ENCODE measurements at places on chromosomes 4 and X. TPM values are rescaled to one million over a fixed set of nuclear protein-coding genes. Genes with fewer than 3 reads are reported as not detected.

CCDC158 gene
- total RNA-seq: 0.53 TPM

- DNase-seq: no peak
Measured at GRCh38 chr4:123480706-123481418, 84.3 kb downstream of the SPRY1 start.

DNA sequence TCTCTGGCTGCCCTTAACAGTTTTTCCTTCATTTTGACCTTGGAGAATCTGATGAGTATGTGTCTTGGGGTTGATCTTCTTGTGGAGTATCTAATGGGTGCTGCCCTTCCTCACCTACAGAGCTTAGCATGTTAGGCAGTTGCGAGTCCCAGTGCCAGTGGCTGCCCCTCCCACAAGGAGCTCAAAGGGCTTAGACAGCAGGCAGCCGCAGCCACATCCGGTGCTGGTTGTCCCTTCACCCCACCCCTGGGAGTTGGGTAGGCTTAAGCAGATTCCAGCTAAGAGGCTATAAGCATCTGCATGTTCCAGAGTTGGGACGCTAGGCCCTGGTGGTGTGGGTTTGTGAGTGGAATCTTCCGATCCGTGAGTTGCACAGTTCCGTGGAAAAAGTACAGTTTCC is 322.1 kb upstream of the ARX start:
- no peak for DNase-seq

DNA sequence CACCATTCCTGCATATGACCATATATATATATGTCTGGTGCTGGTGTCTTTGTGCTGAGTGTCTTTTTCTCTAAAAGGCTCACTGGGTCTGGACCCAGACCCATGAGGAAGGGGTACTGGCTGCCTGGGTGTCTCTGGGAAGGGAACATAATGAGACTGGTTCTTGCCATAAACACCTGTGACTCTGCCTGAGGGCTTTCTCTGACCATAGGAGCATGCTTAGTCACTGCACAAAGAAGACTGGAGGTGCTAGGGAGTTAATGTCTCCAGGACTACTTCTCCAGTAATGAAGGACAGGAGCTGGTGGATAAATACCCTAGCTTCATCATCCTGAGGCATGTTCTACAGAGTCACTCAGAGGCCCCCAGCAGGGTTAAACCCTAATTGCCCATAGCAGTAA is 47.1 kb upstream of the CASK start:
- no peak for DNase-seq
